ENCODE measurements at places on chromosomes 7 and 10. TPM values are rescaled to one million over a fixed set of nuclear protein-coding genes. Genes with fewer than 3 reads are reported as not detected.

Gene INMT
- 137 TPM for total RNA-seq

- no peak for DNase-seq
Observed at GRCh38 chr10:18582803-18583202, 68.6 kb downstream of the NSUN6 start.

DNA sequence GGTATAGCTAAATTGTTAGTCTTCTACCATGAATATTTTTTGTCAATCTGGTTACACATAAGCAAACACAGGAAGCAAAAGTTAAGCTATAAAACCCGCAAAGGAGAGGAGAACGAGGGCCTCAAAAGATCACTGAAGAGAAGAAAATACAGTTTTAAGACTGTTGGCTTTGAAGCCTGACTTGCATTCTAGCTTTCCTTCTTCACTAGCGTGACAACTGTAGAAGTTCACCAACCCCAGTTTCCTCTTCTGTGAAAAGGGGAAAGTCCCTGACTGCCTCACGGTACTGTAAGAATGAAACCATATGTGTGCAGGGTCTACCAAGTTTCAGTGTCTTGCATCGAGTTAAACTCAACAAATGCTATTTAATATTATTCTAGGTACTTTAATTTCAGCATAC, 7.5 kb upstream of the LRRN3 start:
- no peak for DNase-seq

GRCh38 chr7:29077854-29078253, 68.5 kb downstream of the CPVL start:
- DNase-seq = no peak

DNA sequence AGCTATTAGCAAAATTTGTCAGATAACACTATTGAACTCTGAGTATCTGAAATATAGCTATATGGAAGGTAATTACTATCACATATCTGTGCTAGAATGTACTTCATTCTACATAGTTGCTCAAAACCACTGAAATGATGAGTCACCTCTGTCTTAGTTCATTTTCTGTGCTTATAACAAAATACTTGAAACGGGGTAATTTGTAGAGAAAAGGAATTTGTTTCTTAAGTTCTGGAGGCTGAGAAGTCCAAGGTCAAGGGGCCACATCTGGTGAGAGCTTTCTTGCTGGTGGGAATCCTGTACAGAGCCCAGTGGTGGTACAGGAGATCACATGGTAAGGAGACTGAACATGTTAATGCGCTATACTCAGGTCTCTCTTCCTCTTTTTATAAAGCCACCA, 41.9 kb upstream of the TNKS2 start:
- no peak for DNase-seq
